ENCODE measurements at places on chromosomes 4 and X.

GRCh38 chr4:24704149-24704548, 91.2 kb upstream of the SOD3 start:
- DNase-seq = no peak

GRCh38 chr4:1795299-1796195, 2.5 kb downstream of the FGFR3 start:
- DNase-seq = no peak

DNA sequence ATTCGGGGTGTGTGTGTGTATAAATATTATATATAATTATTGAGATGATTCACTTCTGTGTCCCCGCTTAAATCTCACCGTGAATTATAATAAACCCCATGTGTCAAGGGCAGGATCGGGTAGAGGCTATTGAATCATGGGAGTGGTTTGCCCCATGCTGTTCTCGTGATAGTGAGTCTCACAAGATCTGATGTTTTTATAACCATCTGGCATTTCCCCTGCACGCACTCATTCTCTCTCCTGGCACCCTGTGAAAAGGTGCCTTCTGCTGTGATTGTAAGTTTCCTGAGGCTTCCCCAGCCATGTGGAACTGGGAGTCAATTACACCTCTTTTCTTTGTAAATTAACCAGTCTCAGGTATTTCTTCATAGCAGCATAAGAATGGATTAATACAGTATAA, 851.4 kb upstream of the AGA start:
- DNase-seq = no peak

DNA sequence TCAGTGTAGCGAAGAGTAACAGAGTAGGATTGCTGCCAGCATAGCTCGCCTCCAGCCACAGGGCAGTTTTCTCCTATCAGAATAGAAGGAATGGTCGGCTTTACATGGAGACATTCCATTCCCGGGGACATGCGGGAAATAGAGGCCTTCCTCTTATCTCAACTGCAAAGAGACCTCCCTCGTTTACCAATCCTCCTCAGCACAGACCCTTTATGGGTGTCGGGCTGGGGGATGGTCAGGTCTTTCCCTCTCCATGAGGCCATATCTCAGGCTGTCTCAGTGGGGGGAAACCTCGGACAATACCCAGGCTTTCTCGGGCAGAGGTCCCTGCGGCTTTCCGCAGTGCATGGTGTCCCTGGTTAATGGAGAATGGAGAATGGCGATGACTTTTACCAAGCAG, 285.0 kb downstream of the ASMT start:
- DNase-seq = no peak

DNA sequence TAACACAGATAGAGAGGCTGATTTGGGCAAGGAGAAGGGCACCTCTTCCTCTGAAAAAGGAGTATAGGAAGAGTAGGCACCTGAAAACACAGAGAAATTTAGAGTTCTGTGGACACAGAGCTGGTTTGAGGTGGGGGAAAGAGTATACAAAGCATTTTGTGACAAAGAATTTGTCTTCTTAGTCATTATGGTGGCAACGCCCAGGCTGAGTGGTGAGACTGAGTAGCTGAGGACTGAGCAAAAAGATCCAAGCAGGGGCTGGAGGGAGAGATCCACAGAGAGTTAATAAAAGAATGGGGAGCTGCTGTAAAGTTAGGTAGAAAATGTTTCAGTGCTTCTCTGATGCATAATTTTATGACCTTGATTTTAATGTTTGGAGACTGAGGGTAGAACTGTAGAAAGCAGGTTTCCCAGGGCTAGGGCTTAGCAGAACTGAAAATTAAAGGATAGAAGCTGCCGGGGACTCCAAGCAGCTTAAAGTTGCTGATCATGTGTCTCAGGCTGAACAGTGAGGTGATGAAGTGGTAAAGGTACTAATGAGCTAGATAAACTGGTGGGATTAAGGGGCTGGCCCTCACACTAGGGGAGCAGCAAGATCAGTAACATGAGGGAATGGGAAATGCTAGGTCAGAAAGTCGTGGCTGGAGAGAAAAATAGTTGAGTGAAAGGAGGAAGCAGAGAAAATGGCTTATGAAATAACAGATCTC, 118.9 kb downstream of the CEP44 start:
- no peak for DNase-seq

- no peak for DNase-seq
These were observed 8.7 kb downstream of the P2RY8 start for GRCh38 chrX:1528186-1528883.

GRCh38 chrX:133414406-133415275, 648 bp downstream of the GPC4 start:
- no peak for DNase-seq

DNA sequence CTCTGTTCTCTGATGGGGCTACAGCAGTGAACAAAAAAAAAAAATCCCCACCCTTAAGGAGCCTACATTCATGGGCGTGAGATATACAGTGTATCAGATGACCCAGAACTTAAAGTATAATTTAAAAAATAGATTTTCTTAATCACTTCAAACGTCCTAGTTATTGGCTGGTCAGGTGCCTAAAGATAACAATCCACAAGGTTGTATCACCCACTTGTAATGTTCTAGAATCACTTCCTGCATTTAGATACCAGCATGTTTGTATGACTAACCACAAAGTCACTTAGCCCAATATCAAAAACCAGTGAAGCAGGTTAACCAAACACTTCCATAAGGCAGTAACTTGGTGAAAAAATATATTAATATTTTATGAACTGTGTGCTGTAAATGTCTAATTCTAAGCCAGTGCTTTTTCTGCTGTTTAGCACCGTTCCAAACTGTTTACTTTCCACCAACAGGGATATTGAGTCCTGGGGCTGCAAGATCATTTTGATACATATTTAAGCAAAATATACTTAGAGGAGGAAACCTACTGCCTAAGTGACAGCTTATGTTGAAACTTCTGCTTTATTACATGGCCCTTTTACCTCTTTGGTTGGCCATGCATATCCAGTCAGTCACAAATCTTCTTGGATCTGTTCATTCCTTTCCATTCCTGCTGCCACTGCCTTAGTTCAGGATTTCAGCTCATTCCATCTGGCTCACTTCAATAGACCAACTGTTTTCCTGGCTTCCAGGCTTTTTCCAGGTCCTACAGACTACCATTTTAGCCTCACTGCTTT, 43.3 kb downstream of the CD40LG start:
- no peak for DNase-seq

- DNase-seq = no peak
These were observed 8.2 kb downstream of the FANCB start for GRCh38 chrX:14864631-14865030.

- DNase-seq = no peak
These were observed 278.7 kb downstream of the RCHY1 start for GRCh38 chr4:75235359-75235951.

GRCh38 chr4:10731690-10732089, 47.1 kb upstream of the CLNK start:
- no peak for DNase-seq

DNA sequence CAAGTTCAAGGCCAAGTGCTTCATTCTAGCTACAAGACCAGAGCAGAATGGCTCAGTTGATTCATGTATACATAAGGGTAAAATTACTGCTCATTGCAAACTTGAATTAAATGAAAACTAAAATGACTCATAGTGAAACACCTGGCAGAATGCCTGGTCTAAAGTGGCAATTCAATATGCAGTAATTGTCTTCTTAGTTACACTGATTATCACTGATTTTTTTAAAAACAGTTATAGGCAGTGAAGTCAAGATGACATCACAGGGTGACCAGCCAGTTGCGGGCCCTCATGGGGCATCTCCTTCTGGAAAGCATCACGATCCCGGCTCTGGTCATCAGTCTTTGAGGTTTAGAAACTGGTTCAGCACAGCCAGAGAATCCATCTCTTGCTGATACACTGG, 154.2 kb downstream of the RAB28 start:
- no peak for DNase-seq

- DNase-seq = peak; percentile 36
These were observed 8.7 kb upstream of the SLC25A4 start for GRCh38 chr4:185134307-185134869.

DNA sequence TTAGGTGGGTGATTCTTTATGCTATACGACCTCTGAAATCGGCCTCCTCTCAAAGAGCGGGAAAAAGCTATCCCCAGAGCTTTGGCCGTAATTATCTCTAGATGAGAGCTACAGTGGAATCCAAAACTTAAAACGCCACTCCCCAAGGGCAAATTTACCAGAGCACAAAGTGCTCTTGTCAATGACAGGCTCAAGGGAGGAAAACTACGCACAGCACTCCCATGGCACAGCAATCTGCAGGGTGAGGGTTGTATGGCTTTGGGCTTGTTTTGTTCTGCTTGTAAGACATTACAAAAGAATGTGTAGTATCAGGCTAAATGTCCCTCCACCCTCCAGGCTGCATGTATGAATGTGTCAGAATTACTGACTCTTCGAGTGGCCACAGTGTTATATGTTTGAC, 44.0 kb downstream of the ARHGEF6 start:
- DNase-seq = no peak

DNA sequence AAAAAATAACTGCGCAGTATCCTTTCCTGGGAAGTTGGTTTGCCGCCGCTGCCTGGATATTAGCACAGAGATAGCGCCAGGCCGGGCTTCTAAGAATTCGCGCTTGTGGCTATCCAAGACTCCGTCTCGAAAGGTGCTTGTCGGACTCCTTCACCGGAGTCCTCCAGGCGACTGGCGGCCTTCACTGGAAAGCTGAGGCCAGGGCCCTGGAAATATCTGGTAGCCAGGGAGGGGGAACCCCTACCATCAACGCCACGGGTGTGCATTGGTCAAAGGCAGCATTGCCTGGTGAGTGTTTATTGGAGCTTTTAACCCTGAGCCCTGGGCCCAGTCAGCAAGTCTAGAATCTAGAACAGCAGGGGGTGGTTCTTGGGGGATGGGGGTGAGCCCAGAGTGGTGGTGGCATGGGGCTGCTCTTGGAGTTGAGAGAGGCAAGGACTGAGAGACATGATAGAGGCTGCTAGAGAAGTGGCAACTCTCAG, 577 bp upstream of the PIM2 start:
- DNase-seq = no peak

DNA sequence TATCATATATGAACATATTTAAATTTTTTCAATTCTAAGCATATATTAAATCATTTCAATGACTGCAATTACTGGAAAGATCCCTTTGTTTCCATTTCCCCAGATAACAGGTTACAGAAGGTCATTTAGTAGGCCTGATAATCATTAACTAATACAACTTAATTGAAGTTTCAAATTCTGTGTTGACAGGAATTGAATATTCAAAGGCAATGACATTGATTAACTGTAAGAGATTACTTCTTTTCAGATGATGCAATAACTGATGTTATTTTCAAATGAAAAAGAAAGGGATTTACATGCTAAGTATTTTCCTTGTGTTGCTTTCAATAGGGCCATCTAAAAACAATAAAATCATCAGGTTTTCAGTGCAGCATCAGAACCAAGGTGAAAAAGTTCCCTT, 81.1 kb upstream of the ENPEP start:
- no peak for DNase-seq

DNA sequence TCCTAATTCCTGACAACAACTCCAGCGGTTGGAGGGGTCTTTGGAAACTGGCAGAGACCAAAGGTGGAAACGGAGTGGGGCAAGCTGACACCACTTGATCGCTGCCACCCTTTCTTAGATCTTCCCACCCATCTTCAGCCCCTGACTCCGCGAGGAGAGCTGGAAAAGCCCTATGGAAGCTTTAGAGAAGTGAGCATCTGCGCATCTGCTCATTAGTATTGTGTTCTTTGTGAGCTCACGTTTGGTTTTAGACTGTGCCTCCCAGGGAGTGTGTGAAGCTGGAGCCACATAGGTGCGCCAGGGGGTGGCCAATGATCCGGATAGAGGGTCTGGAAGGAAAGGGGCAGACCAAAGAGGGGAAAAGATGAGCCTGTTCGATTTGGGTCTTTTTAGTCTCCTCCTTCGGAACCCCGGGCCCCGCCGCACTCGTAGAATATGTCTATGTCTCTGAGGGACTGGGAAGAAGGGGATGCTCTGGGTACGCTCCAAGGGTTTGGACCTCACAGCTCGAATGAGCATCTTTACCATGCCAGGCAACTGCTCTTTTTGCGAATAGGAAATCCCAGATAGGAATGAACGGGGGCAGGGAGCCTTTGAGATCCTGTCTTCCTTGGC, 578 bp upstream of the DKK2 start:
- DNase-seq = no peak

DNA sequence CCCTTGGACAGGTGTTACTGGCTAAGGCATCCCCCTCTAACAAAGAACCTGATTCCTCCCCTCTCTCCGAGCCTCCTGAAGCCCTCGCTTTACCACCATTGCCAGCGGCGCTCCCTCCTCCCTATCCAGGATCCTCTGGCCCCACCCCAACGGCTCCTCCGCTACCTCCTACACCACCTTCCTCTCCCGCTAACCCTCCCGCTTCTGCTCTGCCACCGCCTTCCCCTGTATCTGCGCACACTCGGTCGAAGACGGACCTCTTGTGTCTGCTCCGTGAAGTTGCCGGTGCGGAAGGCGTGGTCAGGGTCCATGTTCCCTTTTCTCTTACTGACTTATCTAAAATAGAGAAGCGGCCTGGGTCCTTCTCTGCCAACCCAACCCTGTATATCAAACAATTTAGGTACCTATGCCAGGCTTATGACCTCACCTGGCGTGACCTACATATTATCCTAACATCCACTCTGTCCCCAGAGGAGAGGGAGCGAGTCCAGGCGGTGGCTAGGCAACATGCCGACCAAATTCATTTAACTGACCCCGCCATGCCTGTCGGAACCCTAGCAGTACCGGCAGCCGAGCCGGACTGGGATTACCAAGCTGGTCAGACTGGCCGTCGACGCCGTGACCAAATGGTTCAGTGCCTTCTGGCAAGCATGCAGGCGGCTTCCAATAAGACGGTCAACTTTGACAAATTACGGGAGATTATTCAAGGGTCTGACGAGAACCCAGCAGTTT, 958.9 kb downstream of the RPA4 start:
- no peak for DNase-seq

DNA sequence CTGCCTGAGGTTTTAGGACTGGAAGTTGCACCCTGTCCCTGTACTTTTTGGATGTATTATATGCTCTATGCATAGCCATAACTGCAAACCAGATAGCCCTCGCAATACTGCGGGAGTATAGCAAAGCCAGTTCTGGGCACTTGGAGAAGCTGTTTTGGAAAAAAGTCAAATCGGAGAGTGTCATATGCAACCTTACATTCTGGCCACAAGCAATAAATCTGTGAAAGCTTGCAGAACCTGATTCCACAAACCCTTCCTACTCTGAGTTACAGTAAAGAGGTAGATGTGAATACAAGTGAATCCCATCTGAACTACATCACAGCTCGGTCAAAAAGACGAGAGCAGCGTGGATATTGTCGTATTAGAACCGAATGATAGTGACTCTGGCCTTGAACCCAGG, 10.3 kb downstream of the HELT start:
- DNase-seq = no peak

- DNase-seq = no peak
These were observed 208.9 kb downstream of the SPATA18 start for GRCh38 chr4:52259978-52260377.

GRCh38 chr4:158161551-158162354, 11.1 kb downstream of the GASK1B start:
- no peak for DNase-seq

- no peak for DNase-seq
These were observed 9.3 kb upstream of the SH3TC1 start for GRCh38 chr4:8189551-8190466.

GRCh38 chrX:126137899-126138298, 28.2 kb downstream of the DCAF12L2 start:
- peak; percentile 0 for DNase-seq

GRCh38 chrX:137823257-137823656, 257.3 kb downstream of the ZIC3 start:
- no peak for DNase-seq
